ENCODE measurements at places on chromosomes 7 and 10. TPM values are rescaled to one million over a fixed set of nuclear protein-coding genes. Genes with fewer than 3 reads are reported as not detected.

CCNY gene
- total RNA-seq, result 145 TPM

SH3PXD2A gene
- total RNA-seq, result 2.9 TPM

SYT15B gene
- 0.06 TPM for total RNA-seq

C7orf57 gene
- not detected for total RNA-seq

KIF11 gene
- total RNA-seq, result 25.5 TPM

SUGCT gene
- total RNA-seq, result 1.7 TPM

ITPRID1 gene
- not detected for total RNA-seq

RNF148 gene
- total RNA-seq, result 2.0 TPM

TBRG4 gene
- 107 TPM for total RNA-seq

TMEM229A gene
- not detected for total RNA-seq

ZNF503 gene
- 42.3 TPM for total RNA-seq

STEAP1 gene
- 21.2 TPM for total RNA-seq

UPK3BL2 gene
- 22.5 TPM for total RNA-seq

ZNF239 gene
- 9.7 TPM for total RNA-seq

NODAL gene
- total RNA-seq, result not detected

CALML5 gene
- total RNA-seq, result not detected

C1QL3 gene
- not detected for total RNA-seq

TPK1 gene
- total RNA-seq, result 1.3 TPM

OR2A1 gene
- not detected for total RNA-seq

SRRM3 gene
- 3.2 TPM for total RNA-seq

Measured in PC-3 (cell line).